ENCODE measurements at places on chromosomes 5 and 9.

DNA sequence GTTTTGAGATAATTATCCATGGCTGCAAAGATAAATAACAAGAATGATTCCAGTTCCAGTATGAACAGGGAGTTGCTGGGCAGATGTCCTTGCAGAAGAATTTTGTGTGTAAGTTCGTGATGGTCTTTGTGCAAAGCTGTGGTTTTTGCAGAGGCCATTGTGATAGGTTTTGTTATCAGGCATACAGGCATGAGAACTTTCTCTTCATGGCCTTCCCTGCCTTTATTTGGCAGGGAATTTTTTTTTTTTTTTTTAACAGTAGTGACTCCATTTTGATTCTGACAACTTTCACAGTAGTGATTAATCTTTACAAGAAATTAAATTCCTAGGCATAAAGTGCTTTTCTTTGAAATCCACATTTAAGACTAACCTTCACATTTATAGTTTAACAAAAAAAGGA is 1999.5 kb upstream of the CDH6 start:
- DNase-seq, result no peak

GRCh38 chr5:148933903-148934432 is 107.6 kb downstream of the ADRB2 start:
- DNase-seq, result no peak

- DNase-seq, result no peak
Observed at GRCh38 chr9:73149371-73150067, 2.1 kb upstream of the ANXA1 start.

- no peak for DNase-seq
Observed at GRCh38 chr5:165576678-165577275, 2071.4 kb downstream of the MAT2B start.

DNA sequence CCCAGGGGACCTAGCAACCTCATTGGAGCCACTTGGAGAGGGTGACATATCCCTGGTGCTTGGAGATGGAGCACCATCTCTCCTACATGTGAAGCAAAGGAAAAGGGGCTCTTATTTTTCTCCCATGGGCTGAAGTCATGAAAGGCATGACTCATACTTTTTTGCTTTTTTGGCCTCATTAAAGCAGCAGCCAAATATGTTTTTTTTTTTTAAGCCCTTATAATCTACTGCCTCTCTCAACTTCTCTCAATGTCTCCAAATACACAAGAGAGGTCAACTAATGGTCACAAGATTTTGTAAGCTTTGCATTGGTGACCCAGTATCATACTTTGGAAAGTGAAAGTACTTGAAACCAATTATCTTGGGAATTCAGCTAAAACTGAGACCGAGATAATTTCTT is 1.6 kb upstream of the CFAP90 start:
- DNase-seq, result no peak

DNA sequence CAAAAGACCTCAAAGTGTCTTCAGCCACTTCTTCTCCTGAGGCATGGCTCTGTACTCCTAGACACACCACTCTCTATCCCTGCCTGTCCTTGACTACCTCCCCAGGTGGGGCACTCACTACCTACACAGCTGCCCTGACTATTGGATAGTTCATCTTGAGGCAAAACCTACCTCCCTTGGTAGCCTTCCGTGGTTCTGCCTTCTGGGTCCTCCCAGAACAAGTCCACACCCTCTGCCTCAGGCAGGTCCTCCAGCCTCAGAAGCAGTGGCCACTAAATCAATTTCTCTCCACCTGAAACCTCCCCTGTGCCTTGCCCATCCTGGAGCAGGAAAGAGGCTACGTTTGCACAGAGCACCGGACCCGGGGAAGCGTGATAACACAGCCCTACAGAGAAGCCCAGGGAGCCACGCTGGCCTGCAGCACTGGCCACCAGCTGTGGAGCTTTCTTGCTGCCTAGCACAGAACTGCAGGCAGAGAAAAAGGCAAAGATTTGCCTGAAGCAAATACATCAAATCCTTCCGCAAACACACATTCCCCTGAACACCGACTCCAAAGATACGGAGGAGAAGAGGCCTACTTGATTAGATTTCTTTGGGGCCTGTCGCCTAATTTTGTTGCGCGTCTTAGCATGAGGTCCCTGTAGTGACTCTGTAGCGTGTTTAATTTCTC is 141.8 kb downstream of the C9orf50 start:
- DNase-seq, result no peak

- peak; percentile 22 for DNase-seq
Observed at GRCh38 chr5:151886546-151887275, 37.9 kb downstream of the GLRA1 start.

GRCh38 chr9:90092508-90092907 is 487.7 kb downstream of the GADD45G start:
- no peak for DNase-seq

DNA sequence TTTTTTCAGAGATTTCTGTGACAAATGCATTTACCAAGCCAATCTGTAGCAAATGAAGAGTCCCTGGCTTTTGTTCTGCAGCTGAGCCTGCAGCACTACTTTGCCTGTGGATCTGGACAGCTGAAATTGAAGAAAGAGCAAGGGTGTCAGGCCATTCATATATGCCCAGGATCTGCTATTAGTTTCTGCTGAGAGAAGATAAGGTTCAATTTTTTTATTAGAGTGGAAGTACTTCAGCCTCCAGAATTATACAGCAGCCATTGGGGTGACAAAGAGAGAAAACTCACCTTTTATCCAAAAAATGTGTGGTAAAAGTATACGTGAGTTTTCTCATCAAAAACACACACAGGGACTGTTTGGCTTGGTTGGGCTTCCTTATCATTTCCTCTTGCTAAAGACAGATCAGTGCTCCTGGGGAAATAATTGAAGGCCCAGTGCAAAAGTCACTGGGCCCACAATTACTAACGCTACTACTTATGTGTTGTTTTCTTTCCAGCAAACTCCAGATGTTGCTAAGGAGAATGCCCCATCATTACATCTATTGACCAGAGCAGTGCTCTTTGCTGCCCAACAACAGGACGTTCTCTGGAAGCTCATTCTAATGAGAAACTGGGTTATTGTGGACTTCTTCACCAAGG is 138.6 kb downstream of the CEMIP2 start:
- DNase-seq, result no peak

- peak; percentile 19 for DNase-seq
Observed at GRCh38 chr5:79107020-79107796, 4.4 kb upstream of the BHMT start.

- no peak for DNase-seq
Observed at GRCh38 chr5:108703313-108703712, 44.4 kb upstream of the FER start.

DNA sequence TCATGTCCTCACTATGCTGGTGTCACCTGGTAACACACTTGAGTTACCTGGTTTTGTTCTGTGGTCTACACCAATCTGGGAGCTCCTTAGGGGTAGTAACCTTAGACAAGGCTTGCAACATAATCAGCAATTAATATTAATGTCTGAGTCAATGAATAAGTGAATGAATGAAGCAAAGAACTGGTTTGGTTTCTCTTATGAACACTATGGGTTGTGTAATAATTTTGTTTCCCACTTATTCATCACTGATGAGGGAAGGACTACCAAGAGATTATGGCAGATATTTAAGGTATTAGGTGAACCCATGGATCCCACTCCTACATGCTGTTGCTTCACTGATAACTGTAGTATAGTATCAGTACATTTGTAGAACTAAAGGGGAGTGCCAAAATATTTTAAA is 116.0 kb downstream of the SLC12A2 start:
- DNase-seq, result no peak

- DNase-seq, result no peak
Observed at GRCh38 chr5:149365418-149365817, 7.6 kb downstream of the PCYOX1L start.

DNA sequence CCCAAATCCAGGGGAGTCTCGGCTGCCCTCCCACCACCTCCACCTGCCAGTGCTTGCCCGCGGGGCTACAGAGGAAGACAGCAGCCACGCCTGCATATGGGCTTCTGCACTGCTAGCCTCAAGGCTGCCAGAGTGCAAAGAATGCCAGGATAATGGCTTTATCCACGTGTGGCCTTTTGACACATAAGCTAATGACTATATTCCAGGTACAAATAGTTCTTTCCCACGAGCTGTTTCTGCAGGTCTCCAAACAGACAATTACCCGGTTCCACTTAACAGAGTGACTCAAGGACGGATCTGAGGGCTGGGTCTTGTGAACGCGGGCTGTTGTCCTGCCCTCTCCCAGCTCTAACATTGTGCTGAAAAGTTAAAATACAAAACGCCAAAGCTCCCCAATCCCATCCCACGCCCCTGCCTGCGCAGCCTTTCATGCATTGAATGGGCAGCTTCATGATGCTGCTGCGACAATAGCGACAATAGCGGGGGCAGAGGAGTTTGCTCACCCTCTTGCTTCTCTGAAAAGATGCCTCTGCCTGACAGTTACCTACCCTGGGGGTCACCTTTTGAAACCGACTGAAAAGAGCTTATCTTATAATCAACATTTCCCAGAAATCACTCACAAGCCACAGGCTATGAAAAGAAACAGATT is 39.1 kb upstream of the MSH3 start:
- DNase-seq, result peak; percentile 6

DNA sequence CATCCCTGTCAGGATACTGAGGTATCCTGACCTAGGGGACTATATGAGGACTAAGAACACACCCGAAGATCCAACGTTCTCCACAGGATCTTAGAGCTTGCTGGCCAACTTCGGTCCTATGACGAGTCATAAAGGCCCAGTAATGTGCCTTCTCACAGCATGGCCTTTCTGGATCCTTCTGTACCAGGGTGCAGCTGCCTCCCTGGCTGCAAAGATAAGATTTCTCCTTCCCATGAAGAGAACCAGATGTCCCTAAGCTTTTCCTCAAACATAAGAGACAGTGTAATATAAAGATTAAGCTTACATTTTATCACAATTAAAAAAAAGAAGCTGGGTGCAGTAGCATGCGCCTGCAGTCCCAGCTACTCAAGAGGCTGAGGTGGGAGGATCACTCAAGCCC is 18.3 kb downstream of the EPB41L4B start:
- no peak for DNase-seq

- no peak for DNase-seq
Observed at GRCh38 chr5:111017731-111018130, 53.8 kb upstream of the TSLP start.

- DNase-seq, result peak; percentile 37
Observed at GRCh38 chr5:10863763-10864383, 102.8 kb upstream of the DAP start.

DNA sequence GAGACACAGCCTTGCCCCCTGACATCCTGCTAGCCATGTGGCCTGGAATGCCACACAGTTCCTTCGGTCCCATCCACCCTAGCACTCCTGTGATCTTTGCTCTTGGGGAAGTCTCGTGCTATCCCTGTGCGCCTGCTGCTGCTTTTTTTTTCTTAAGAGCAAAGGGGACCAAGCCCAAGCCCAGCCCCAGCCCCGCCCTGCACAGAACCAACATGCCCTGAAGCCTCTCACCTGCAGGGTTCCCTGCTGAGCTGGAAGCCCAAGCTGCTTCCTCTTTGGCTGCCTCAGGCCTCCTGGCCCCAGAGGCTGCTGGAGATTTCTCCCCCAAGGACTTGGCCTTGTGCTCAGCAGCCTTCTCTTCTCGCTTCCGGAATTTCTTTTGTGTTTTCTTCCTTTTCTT is 1.8 kb downstream of the SURF6 start:
- DNase-seq, result no peak

DNA sequence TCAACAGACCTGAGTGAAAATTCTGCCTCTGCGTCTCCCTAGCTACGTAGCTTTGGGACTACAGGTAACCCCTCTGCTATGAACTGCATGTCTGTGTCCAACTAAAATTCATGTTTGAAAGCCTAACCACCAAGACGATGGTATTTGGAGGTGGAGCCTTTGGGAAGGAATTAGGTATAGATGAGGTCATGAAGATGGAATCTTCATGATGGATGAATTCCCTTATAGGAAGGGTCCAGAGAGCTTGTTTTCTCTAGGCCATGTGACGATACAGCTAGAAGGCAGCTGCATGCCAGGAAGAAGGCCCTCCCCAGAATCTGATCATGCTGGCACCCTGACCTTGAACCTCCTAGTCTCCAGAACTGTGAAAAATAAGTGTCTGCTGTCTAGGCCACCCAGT is 296.4 kb downstream of the SLIT3 start:
- no peak for DNase-seq

- DNase-seq, result no peak
Observed at GRCh38 chr5:171269717-171270116, 39.3 kb upstream of the TLX3 start.

DNA sequence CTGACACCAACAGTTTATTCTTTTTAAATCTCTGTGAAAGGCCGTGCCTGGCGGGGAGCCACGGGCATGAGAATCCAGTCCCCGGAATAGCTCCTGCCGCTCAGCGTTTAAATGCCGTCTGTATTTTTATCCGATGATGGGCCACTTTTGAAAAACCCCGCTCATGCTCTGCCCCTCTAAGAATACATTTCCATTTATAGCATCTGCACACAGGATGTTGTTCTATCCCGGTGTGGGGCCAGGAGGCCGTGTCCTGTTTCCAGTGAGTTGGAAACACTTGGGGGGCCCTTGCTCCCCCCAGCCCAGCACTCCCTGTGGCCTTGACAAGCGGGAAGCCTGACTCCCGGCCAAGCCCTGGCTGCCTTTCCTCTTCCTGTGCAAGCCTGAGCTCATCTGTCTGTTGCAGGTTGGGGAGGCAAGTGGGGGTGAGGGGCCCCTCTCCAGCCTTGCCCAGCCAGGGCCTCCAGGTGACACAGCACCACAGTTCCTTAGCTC is 39.0 kb downstream of the ERGIC1 start:
- DNase-seq, result peak; percentile 71

DNA sequence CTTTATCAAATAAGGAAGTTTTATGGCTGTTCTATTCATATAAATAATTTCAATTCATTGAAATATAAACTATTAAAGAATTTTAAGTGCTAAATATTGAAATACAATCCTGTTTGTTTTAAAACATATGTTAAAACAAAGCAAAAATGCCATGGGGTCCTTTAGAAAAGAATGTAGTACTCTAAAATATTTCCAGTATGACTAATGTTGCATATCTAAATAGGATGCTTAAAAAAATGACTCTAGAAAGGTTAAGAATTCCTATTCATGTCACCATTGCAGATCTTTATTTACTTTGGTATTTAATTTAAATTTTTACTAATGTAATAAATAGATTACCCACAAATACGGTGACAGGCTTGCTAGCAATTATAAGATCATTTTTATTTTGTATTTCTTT is 132.3 kb downstream of the ZNF608 start:
- no peak for DNase-seq

DNA sequence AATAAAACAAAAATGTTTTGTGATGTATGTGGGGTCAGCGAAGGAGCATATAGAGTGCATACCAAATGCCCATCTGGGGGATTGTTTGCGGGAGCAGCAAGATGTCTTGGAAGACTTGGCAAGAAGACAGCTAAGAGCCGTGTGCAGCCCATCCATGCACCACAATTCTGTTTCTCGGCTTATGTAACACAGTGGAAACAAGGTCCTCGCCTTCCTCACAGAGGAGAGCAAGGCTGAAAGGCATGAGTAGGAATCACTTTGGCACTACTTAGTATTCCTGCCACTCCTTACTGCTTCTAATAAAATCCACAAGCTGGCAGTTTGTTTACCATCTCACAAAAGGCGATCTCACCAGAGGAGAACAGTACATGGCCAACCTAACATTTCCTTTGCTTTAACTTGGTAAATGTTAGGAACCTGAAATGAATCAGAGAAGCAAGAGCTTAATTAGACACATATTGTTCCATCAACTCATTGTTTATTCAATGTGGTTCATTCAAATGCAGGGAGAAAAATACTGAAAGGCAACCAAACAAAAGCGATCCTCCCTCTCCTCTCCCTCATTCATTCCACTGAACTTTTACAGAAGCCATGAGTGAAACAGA is 648.1 kb downstream of the ACTL7B start:
- DNase-seq, result peak; percentile 69
